ENCODE measurements at places on chromosomes 12 and 14.

DNA sequence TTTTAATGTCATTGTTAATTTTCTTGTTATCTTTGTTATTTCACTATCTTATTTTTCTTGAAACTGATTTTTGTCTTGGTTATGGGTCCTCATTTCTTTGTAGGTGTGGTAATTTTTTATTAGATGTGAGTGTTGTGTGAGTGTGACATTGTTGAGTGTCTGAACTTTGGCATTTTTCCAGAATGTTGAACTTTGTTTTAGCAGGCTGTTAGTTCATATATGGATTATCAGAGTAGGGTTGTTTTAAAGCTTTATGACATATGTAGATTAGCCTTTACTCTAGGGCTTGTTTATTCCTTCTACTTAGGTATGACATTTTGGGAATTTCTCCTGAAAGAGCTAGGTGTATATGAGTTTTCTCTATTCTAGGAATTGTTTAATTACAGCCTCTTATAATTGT, 103.9 kb downstream of the ARID2 start:
- DNase-seq, result no peak

DNA sequence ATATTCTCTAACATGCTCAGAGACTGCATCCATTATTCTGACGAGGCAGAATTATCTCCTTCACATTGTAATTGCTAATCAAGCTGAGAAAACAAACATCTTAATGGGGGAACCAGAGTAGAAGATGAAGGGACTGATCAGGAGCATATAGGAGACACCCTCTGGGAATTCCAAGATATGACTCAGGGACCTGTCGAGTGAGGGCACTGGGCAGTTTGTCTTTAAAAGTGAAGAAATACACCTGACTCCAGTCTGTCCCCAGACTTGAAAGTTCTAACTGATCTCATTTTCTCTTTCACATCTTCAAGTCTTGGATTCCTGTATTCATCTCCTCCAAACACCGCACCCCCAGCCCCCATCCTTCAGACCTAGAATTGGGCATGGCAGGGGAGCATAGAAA, 226.9 kb upstream of the PLXNC1 start:
- DNase-seq, result no peak

GRCh38 chr14:31560759-31561154, 447 bp upstream of the NUBPL start:
- peak; percentile 17 for DNase-seq

GRCh38 chr12:75525263-75525662, 13.9 kb upstream of the KRR1 start:
- DNase-seq, result no peak

GRCh38 chr14:99514552-99515300, 33.5 kb downstream of the CCNK start:
- no peak for DNase-seq

DNA sequence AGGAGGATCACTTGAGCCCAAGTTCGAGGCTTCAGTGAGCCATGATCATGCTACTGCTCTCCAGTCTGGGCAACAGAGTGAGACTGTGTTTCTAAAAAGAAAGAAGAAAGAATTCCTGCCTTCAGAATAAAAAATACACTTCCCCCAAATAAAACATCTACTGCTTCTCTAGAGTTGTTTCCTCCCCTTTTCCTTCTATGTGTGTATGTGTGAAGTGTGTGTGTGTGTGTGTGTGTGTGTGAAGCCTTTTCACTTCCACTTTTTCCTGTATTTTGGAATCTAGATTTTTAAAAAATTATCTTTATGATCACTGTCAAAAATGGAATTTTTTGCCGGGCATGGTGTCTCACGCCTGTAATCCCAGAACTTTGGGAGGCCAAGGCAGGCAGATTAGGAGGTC, 12.6 kb upstream of the SNX6 start:
- no peak for DNase-seq

- peak; percentile 57 for DNase-seq
Measured at GRCh38 chr12:64450711-64451486, 1.0 kb upstream of the TBK1 start.

DNA sequence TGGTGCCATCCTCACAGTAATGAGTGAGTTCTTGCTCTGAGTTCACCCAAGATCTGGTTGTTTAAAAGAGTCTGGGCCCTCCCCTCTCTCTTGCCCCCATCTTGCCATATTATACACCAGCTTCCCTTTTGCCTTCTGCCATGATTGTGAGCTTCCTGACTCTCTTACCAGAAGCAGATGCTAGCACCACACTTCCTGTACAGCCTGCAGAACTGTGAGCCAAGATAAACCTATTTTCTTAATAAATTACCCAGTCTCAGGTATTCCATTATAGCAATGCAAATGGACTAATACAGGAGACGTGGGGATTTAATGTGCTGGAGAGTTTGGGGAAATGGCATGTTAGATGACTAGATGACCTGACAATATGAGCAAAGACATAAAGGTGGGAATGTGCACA, 12.8 kb downstream of the SLC4A8 start:
- DNase-seq, result no peak

DNA sequence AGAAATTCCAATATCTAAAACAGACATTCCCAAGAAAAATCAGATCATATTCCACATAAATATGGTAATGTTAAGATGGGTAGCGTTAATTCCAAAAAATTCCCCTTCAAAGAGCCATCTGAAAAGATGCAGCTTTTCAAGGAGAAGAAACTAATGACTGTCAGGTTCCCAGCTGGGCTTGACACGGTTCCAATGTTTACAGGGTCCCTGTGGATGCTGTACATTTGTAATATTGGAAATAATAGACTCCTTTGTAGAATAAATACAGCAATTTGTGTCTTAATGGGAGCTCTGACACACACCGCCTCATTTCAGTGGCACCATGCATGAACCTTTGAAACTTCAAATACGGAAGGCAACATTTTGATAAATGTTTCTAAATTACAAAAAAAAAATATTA, 140.6 kb downstream of the ITPR2 start:
- DNase-seq, result no peak

DNA sequence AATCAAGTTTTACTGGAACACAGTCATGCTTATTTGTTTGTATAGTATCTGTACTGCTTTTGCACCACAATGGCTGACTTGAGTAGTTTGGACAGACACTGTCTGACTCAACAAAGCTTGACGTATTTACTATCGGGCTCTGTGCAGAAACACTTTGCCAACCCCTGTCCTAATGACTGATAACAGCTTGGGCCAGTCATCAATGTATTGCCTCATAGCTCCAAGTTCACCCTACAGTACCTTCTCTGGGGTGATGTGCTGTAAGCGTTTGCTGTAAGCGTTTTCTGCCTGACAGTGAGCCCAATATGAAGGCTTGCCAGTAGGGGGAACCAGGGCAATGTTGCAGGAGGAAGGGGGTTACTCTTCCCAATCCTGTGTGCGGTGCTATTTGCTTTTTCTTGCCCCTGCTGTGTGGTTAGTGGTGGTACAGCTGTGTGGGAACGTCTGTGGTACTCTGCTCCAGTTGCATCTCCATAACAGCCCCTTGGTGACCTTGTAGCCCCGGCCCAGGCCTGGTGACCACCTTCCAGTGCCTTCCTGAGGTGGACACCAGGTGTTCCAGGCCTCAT, 5.4 kb upstream of the CCDC177 start:
- peak; percentile 88 for DNase-seq

DNA sequence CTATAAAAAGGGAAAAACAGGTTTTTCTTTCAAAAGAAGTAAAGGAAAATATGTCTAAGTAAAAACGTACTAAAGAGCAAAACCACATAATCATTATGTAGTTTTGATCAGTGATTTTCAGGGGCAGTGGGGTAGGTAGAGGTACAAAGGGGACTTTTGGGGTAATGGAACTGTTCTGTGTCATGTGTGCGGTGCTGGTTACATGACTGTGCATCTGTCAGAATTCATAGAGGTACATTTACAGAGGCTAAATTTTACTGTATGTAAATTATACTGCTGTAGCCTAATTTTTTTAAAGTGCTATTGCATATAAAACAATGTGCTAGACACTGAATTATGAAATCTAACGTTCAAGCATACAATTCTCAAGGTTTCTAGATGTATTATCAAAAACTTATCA, 2.0 kb downstream of the ESR2 start:
- no peak for DNase-seq

DNA sequence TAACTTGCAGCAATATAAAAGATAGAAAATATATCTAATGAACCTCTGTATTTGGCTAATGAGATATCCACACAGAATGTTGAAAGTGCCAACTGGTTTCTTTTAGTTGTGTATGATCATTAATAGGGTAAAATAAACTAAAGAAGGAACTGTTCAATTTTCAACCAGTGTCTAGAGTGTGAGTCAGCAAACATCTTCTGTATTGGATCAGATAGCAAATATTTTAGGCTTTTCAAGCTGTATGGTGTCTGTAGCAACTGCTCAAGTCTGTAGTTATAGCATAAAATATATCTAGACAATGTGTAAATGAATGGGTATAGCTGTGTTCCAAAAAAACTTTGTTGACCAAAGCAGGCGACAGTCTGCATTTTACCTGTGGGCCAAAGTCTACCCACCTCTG, 23.5 kb upstream of the NOVA1 start:
- no peak for DNase-seq

DNA sequence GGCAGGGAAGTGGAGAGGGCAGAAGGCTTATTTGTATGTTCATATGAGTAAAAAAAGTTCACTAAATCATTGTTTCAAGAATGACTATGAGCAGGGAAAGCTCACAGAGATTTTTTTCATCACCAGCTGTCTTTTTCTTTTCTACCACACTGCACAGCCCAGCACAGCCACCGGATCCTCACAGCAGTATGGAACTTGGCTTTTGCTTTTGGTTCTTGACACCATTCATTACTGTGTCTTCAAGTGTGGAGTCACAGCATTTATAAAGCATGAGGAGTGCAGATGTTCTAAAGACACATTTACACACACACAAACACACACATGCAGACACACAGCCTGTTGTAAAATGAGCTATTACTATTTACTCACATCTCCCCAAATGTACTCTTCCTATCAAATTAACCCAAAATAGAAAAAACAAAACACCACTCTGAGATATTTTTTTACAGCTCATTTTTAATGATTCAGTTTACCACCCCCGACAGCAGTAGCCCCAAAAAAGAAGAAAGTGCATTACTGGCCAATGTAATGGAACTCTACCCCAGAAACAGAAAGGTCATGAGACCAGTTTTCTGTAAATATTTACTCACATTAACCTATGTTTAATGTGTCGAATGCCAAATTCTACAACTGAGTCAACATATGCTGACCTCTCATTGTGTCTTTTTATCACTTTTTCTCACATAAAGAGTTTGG, 60.5 kb downstream of the BTG1 start:
- DNase-seq, result no peak

GRCh38 chr14:23259426-23259825, 21.7 kb downstream of the RNF212B start:
- DNase-seq, result no peak

GRCh38 chr12:9084417-9084816, 31.3 kb downstream of the A2M start:
- DNase-seq, result no peak

GRCh38 chr14:38409071-38409705, 153.3 kb upstream of the CLEC14A start:
- DNase-seq, result no peak

DNA sequence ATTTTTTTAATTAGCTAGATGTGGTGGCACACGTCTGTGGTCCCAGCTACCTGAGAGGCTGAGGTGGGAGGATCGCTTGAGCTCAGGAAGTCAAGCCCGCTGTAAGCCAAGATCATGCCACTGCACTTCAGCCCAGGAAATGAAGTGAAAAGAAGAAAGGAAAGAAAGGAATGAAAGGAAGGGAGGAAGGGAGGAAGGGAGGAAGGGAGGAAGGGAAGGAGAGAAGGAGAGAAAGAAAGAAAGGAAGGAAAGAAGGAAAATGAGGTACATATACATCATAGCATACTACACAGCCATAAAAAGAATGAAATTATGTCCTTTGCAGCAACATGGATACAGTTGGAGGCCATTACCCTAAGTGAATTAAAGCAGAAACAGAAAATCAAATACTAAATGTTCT, 12.2 kb downstream of the DNAI7 start:
- DNase-seq, result no peak

DNA sequence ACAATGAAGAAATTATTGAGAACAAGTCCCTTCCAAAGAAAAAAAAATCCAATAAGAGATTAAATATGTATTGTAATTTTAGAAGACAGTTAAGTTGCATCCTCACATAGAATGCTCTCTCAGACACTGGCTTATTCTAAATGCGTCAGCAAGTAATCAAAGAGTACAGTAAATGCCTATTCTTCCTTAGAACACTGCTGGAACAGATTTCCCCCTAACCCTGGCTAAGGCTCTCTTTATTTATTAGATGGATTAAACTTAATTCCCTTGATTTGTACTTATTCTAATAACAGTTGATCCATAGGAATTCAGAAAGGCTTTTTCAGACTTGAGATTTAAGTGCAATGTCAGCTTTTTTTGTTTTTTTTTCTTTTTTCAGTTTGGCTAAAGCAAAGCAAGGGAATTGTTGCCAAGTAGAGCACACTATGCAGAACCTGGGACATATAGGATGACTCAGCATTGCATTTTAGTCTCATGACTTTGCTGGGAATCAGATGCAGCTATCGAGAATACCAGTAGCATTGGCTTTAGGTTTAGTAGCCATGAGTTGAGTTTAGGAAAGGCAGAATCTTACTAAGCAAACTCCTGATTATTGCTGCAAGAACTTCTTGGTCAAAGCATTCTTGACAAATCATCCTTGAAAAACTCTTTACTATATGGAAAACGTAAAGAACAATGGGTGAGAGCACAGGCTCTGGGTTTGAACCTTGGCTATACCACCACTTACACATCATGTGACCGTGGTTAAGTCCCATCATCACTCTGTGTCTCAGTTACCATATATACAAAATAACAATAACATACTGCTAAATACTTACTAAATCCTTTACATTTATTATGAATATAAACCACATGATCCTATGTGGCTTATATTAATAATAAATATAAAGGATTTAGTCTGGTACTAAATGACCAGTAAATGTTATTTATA, 26.7 kb downstream of the MED21 start:
- DNase-seq, result no peak

DNA sequence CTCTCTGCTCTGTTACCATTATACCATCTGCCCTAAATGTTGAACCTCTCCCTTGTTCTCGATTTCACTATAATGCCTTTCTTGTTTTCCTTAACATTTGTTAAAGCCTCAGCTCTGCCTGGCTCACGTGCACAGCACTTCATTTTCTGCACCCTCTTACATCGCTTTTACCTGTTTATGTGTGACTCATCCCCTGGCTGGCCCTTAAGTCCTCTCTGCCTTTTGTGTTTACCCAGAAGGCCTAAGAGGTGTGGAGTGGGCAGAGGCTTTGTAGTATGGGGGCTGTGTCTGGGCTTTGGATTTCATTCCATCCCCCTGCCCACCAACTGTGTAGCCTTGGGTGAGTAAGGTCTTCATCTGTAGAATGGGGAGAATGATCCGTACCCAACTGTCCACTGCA, 36.5 kb downstream of the UBE3B start:
- DNase-seq, result no peak

GRCh38 chr12:111404362-111405148, 1.2 kb upstream of the SH2B3 start:
- DNase-seq, result peak; percentile 92

DNA sequence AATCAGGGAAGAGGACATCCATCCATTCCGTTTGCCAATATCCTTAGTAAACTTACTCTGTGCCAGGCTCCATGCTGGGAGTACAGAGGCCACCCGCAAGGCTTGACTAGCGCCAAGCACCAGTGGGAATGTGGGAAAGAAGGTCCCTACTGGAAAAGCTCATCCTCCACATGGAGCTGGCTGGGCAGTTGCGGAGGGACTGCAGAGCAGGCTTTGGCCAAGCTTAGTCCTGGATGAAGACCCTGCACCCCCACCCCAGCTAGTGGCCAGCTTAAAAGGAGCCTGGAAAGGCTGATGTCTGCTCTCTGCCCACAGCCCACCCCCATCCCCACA, 22.4 kb upstream of the EIF2B2 start:
- DNase-seq, result no peak

- DNase-seq, result no peak
Measured at GRCh38 chr12:67271976-67272375, 2.8 kb downstream of the CAND1 start.

All from GM23338 (cell line).